ENCODE measurements at places on chromosomes 2 and 18.

DNA sequence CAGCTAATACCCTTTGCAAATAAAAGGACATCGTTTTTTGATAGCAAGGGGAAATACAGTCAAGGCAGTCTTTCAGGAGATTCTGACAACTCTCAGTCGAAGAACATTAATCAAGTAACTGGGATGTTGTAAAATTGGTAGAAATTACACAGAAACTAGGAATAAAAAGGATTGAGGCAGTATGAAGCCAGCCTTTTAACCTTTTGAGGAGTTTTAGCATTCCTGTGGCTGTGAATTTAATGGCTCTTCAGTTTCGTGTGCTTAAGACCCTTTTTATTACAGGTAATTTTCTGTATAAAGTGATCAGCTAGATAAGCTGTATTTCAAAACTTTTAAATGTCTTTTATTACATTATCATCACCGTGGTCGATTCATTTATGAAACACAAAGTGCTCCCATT is 91.6 kb downstream of the ASXL3 start:
- no peak for DNase-seq

GRCh38 chr2:238237431-238238135 is 2.3 kb downstream of the HES6 start:
- no peak for DNase-seq

- no peak for DNase-seq
Measured at GRCh38 chr2:130390460-130391057, 34.7 kb downstream of the PTPN18 start.

DNA sequence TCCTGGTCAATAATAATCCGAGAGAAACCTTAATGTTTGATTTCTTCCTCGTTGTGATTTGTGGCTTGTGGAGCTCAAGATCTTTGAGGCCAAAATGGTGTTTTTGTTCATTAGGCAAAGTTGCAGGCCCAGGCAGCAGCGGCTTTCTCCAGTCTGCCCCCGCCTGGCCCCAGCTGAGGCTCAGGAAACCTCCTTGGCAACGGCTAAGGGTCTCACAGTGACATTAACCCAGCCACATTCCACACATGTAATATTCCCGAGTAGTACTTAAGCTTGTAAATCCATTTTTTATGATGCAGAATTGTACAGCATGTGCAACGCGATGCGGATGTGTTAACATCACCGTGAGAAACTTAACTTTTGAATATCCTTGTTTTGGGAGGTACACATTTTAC is 200.1 kb downstream of the BCL11A start:
- DNase-seq = no peak

GRCh38 chr18:22257022-22257543 is 87.7 kb downstream of the GATA6 start:
- DNase-seq = no peak
